ENCODE measurements at places on chromosomes 5 and 9. TPM values are rescaled to one million over a fixed set of nuclear protein-coding genes. Genes with fewer than 3 reads are reported as not detected.

GNG10 gene
- 12.7 TPM for total RNA-seq

PCYOX1L gene
- total RNA-seq, result 47.0 TPM

HINT2 gene
- 27.9 TPM for total RNA-seq

DNA sequence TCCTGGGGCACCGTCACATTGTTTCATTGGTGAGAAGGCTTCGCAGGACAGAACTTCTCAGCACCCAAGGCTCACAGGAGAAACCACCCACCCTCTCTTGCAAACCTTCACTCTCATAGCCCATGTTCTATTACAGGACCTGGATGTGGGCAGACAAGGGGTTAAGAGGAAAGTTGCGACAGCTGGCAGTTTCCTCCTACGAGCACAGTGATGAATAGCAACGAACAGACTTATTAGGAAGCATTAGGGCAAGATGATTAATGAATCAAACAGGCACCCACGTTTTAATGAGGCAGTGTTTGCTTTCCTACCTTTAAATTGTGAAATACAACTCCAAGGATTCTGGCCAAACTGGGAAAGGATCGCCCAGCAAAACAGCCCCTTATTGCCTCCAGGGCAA is 339.3 kb downstream of the DRD1 start:
- no peaks in the 10 kb centered on the region for H3K4me1 ChIP-seq
- no peak for DNase-seq
- no peak overlapping the region for H3K4me3 ChIP-seq
- H3K27ac ChIP-seq, result no peak overlapping the region
- H3K27me3 ChIP-seq, result peaks cover 35% of the 10 kb centered on the region

GRCh38 chr9:134781591-134782302 is 98.9 kb upstream of the FCN2 start:
- H3K36me3 ChIP-seq, result no peaks in the 10 kb centered on the region
- H3K4me1 ChIP-seq, result peaks cover 1% of the 10 kb centered on the region
- H3K27me3 ChIP-seq, result no peaks in the 10 kb centered on the region
- H3K4me3 ChIP-seq, result no peak overlapping the region
- no peak overlapping the region for H3K27ac ChIP-seq
- DNase-seq, result no peak

- H3K27me3 ChIP-seq, result peaks cover 3% of the 10 kb centered on the region
- no peaks in the 10 kb centered on the region for H3K4me1 ChIP-seq
- H3K27ac ChIP-seq, result peak overlapping the region; percentile 14
- no peak overlapping the region for H3K4me3 ChIP-seq
- no peaks in the 10 kb centered on the region for H3K36me3 ChIP-seq
These were observed 31.6 kb downstream of the ENC1 start for GRCh38 chr5:74608736-74609601.

- H3K4me3 ChIP-seq, result no peak overlapping the region
- peaks cover 3% of the 10 kb centered on the region for H3K36me3 ChIP-seq
- H3K27ac ChIP-seq, result no peak overlapping the region
- H3K27me3 ChIP-seq, result peaks cover under 1% of the 10 kb centered on the region
- no peaks in the 10 kb centered on the region for H3K4me1 ChIP-seq
These were observed 168.7 kb upstream of the FST start for GRCh38 chr5:53311681-53312080.

Data from naive thymus-derived CD8-positive, alpha-beta T cell (primary cell).